ENCODE measurements at places on chromosomes 2 and 18.

- no peak for DNase-seq
These were observed 10.1 kb upstream of the SULT1C4 start for GRCh38 chr2:108367561-108368175.

DNA sequence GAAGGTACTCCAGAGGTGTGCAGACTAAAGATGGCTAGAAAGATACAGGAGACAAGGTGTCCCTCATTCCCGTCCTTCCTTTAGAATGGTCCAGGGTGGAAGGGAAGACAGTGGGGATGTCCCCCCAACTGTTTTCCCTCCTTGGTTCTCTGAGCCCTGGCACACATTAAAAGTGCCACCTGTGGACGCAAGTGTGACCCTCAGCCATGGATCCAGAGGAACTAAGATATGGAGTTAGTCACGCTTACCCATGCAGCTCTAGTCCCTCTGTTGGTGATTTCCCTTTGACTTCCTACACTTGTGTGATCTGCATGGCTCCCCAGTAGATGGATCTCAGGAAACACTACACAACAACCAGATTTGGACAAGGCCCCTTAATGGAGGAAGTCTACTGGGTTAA is 113.1 kb upstream of the SRD5A2 start:
- DNase-seq: no peak

GRCh38 chr18:42743373-42744138 is 371.9 kb downstream of the RIT2 start:
- DNase-seq: no peak

DNA sequence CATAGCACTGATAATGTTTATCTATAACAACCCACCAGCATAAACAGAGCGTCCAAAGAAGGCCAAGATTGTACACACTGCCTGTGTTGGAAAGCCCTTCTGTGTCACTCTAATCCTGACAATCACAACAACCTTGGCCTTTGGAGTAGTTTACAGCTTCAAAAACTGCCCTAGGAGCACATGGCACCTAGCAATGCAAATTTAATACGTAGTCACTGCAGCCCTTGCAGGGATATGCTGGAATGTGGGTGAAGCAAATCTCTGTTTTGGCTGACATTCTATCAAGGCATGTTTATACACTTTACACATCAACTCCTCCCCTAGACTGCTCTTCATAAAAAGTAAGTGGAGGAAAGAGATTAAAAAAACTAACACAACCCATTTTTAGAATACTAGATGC is 66.8 kb downstream of the GRB14 start:
- no peak for DNase-seq

DNA sequence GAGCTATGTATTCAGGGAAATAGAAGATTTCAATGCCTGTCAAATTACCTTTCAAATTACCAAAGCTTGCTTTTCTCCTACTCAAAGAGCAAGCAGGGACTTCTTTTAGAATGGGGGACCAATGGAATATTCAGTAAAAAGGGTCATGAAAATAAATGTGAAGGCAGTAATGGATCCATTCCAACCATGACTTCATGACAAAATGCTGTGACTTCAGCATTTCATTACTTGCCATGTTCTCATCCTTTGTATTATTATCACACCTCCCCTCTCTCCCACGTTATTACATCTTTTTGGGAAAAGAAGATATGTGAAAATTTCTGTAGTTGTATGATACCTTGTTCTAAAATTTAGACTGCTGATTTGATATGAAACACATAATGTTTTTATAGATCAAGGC is 864.0 kb upstream of the FSHR start:
- no peak for DNase-seq

DNA sequence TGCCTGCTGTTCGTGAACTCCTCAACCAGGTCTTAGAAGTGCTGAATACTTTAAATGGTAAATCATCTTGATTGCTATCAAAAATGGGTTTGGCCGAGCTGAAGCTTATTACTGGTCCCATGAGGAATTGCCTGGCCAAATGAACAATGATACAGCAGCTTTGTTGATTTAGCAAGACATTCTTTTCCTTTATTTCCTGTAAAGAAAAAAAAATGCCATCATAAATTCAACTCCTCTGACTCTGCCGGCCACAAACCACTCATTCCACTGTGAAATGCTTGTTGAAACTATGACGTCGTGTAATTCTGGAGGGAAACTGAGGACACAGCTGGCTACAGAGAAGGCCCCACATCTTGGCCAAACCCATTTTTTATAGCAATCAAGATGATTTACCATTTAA is 74.2 kb upstream of the ID2 start:
- DNase-seq: no peak

DNA sequence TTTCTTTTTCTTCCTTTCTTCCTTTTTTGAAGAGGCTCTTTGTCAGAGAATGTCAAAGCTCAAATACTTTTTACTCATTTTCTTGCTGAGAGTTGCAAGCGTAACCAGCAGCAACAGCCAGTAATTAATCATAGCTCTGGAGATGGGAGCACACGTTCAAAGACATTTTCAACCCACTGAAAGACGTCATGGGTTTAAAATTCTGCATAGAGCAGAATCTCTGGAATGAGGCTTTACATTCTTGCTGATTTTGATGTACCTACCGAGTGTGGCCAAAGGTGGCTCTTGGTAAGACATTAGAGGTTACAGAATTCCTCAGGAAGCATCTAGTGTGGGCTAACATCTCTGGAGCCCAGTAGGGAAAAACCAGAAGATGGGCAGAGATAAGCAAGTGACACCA is 292.5 kb downstream of the MTX2 start:
- no peak for DNase-seq

GRCh38 chr2:55718165-55719008 is 24.7 kb upstream of the PNPT1 start:
- no peak for DNase-seq

GRCh38 chr2:233853883-233854240 is 473 bp downstream of the HJURP start:
- no peak for DNase-seq

Measured in stimulated activated CD4-positive, alpha-beta T cell treated with anti-CD3 and anti-CD28 coated beads, TNF-alpha, amount 100 ng/mL, for 1 hour (primary cell).